ENCODE measurements at places on chromosomes 4 and X.
A peak's percentile ranks its signal among the peaks of the same experiment; 100 is the strongest.

GRCh38 chr4:71460371-71460770, 121.6 kb downstream of the SLC4A4 start:
- DNase-seq = no peak

DNA sequence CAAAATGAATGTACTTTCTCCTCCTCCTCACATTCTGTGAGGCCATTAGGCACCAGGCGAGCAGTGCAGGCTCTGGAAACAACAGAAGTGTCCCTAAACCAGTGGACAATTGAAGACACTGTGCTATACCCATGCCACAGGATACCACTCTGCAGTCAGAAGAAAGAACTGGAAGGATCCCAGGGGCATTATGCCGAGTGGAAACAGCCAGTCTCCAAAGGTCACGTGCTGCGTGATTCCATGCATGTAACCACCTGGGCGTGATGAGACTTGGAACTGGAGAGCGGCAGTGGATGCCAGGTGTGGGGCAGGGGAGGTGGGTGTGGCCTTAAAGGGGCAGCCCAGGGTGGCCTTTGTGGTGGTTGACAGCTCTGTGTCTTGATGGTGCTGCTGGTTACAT, 139.4 kb downstream of the EVC2 start:
- no peak for DNase-seq

DNA sequence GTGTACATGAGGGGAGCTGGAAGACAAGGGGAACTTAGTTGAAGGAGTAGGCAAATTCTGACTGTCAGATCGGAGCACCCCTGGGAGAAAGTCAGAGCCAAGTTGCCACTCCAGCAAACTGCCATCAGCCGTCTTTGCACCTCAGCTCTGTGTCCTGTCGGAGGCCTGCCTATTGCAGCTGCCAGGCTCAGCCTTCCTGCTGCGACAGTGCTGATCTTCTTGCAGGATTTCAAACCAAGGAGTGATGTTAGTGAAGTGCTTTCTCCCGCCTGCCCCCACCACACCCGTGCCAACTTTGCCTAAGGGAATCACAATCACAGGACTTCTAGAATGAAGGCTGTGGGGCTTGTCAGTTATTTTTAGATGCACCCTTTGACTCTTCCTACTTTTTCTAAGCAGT, 185.3 kb downstream of the KIT start:
- no peak for DNase-seq

DNA sequence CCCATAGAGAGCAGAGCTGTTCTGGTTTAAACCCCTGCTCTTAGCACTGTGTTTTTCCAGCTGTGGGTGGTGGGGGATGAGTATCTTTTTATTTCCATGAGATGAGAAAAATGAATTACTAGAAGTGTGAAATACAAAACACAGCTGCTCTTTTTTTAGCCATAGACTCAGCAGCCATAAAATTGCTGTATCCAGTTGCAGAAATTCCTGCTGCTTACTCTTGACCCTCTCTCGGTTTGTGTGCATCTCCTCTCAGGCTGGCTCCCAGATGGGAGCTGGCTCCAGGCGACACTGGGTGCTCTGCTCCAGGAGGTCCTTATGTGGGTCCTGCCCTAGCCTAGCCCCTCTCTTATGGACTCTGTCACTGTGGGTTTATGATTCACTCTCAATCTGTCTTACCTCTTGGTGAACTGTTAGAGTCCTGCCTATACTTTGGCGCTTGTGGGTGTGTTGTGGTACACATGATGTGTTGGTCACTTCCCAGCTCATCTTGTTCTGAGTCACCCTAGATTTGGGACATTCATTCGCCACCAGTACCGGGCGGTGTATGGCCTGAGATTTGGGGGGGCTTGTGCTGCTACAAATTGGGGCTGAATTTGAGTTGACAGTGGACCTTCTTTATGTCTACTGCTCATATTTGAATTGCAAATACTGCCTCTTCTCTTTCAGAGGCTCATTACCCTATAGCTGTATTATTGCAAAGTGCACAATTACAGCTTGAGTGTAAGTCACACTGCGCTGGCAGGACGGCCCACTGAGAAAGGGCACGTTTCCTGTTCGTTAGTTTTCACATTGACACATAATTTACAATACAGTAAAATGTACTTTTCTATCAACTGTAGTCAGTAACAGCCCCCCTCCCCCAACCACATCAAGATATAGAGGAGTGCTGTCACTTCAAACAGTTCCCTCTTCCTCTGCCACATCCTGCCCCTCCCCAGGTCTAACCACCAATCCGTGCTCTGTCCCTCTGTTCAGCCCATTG, 46.9 kb upstream of the MSANTD1 start:
- DNase-seq = no peak

- DNase-seq = peak; percentile 70
Measured at GRCh38 chr4:109846395-109847098, 1.4 kb upstream of the LRIT3 start.

DNA sequence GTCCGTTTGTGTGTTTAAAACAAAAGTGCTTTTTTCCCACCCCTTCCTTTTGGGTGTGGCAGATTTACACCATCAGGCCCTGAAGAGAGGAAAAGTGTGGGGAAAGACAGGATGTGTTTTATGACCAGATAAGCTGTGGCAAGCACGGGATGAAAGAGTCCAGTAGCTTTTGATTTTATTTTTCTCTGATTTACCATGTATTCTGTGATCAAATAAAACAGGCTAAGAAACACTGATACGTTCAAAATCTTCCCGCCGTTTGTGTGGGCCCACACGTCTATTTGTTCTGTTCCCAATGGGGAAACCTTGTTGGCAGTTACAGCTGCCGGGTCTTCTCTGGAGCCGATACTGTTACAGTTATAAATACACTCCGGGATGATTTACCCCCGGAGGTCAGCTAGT, 10.8 kb downstream of the LRP2BP start:
- peak; percentile 16 for DNase-seq

DNA sequence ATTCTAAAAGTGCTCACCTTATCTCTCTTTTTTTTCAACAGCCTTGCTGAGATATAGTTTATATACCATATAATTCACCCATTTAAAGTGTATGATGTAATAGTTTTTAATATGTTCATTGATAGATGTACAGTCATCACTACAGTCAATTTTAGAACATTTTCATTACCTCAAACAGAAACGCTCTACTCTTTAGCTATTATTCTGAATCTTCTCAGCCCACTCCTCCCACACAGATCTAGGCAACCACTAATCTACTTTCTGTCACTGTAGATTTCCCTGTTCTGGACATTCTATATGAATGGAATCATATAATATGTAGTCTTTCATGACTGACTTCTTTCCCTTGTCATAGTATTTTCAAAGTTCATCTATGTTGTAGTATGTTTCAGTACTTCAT, 22.6 kb downstream of the MND1 start:
- DNase-seq = no peak

GRCh38 chr4:38185406-38186144, 225.4 kb downstream of the PTTG2 start:
- DNase-seq = no peak

DNA sequence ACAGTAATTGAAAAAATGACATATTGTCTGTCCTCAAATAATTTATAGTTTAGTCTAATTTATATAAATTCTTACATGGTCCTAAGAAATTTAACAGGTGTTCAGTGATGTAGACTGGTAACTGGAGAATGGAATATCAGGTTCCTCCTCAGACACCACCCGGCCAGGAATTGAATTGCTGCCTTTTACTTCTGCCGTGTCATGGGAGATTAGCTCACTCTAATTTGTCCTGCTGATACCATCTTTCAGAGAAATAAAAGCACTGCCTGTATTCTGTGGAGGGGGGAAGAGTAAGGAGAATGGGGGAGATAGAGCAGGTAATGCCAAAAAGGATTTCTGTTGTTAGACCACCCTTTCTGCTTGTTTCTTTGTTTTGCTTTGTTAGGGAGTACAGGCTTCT, 125.2 kb upstream of the KLHL4 start:
- no peak for DNase-seq

DNA sequence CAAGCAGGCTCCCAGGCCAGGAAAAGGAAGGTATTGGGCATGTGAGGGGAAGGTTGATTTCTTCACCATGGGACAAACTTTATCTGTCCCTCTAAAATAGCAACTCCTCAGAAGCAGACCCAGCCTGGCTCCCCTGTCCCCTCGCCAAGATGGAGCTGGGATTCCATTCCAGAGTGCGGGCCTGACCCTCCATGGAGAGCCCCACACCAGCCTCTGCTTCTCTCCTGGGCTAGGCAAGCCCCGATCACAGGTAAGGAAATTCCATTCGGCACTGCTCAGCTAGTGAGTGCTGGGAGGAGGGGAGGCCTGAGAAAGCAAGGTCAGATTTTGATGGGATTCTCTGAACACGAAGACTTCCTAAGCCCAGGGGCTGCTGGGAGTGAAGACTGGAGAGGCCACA, 98.4 kb downstream of the EFNB1 start:
- no peak for DNase-seq

GRCh38 chrX:118049713-118050112, 66.9 kb downstream of the KLHL13 start:
- DNase-seq = no peak

DNA sequence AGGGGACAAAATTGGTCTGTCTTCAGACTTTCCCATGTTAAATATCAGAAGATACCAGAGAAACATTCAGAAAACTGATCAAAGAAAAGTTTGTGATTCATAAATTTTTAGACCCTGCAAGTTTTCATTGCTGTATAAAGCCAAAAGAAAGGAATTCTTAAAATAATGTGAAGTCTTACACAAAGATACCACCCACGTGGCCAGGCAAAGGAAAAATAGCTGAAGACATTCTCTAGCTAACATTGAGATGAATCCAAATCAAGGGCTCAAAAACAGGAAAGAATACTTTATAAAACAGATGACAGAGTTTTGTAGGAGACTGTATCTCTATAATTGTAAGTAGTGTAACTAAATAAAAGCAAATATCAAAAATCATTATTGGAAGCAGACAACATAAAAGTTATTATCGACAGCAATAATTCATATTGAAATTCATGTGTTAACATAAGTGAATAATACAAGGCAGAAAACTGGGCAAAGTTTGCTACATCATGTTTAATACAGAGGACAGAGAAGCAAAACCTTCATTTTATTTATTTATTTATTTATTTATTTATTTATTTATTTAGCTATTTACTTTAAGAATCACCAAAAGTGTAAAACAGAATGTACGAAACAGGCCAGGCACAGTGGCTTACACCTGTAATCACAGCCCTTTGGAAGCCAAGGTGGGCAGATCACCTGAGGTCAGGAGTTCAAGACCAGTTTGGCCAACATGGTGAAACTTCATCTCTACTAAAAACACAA, 204.6 kb upstream of the SLIT2 start:
- DNase-seq = no peak

DNA sequence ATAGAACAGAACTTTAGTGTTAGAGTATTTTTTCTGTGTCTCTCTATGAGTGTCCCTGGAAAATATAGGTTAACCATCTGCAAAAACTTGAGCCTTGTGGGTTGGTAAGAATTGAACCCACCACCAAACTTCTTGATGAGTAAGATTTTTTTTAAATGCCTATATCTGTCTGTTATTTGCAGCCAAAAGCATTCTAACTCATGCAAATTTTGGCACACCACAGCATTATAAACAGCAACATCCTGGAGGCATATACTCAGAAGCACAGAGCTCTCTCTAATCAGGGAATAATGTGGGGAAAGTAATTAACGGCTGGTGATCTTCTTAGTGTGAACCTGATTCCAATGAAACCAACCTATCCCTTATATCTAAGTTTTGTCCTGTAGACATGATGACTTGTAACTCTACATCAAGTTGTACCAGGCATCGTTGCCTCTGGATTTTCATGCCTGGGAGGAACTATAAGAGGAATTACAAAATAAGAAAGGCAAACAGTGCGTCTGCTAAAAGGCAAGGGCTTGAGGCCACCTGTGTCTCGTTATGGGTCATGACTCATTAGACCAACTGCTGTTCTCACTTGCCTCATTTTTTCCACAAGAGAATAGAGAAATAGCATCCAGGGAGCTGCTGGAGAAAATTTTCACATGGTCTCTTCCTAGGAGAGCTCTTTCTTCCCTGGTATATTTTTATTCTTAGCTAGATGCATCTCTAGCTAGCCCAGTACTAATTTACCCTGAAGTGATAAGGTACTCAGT, 202.4 kb downstream of the CHIC2 start:
- no peak for DNase-seq

- no peak for DNase-seq
Measured at GRCh38 chr4:149766135-149766534, 49.5 kb downstream of the IQCM start.

- DNase-seq = no peak
Measured at GRCh38 chrX:43266487-43266886, 389.6 kb upstream of the MAOA start.

DNA sequence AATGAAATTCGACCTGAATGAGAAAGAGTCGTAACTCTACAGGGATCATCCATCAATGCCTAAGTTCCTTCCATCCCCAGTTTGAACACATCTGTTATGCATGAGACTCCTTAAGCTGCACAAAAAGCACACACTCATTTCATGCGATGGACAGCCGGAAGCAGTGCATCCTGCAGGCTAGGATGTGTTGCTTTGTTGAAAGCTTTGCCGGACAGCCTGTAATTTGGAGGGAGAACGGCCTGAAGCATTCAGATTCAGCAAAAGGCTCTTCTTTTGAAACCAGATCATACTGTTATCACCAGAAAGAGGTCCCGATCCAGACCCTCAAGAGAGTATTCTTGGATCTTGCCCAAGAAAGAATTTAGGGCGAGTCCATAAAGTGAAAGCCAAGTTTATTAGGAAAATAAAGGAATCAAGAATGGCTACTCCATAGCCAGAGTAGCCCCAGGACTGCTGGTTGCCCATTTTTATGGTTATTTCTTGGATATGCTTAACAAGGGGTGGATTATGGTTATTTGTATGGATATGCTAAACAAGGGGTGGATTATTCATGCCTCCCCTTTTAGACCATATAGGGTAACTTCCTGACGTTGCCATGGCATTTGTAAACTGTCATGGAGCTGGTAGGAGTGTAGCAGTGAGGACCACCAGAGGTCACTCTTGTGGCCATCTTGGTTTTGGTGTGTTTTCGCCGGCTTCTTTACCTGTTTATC, 48.1 kb upstream of the DHRSX start:
- DNase-seq = no peak

- DNase-seq = no peak
Measured at GRCh38 chrX:135632353-135632752, 81.1 kb upstream of the CT45A1 start.

GRCh38 chr4:107825072-107825824, 516 bp downstream of the SGMS2 start:
- DNase-seq = peak; percentile 61

DNA sequence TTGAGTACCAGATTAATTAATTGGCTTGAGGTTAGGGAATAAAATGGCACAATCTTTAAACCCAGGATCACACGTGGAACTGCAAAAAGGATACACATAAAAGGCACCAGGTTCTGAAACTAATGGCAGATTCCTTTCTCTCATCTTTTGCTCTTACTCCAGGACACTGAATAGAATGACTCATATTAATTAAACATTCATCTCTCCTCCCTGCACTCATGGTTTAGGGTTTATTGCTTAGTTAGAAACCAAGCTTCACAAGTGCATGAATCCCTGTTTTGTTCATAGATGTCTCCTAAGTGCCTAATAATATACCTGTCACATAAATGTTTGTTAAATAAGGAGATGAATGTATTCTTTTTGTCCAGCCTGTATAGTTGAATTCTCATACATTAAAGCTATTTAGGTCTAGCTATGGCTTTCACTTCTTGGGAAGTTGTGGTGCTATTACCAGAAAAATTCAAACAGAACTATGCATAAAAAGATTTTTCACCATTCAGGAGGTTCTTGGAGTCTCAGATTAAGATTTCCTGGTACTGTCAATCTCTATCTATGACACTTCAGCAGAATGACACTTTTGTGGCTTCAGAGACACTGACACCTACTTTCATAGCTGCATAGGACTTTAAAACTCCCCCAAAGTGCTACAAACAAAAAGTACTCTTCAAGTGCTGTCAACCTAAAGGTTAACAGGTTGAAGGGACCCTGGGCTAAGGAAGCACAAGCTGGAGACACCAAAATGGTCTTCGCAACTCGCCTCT, 7.4 kb downstream of the CORIN start:
- DNase-seq = no peak

GRCh38 chrX:136766785-136767103, 14.0 kb downstream of the ARHGEF6 start:
- DNase-seq = no peak
